Inflammatory macrophage treated with lipopolysaccharide for 4 hours (primary cell): ENCODE measurements at places on chromosomes 16 and 17.

- no peak for DNase-seq
Observed at GRCh38 chr16:52563767-52564611, 17.0 kb upstream of the TOX3 start.

GRCh38 chr16:87203060-87203656 lies 114.0 kb downstream of the C16orf95 start:
- peak; percentile 63 for DNase-seq

GRCh38 chr17:32880671-32881453 lies 3.9 kb upstream of the MYO1D start:
- peak; percentile 36 for DNase-seq

DNA sequence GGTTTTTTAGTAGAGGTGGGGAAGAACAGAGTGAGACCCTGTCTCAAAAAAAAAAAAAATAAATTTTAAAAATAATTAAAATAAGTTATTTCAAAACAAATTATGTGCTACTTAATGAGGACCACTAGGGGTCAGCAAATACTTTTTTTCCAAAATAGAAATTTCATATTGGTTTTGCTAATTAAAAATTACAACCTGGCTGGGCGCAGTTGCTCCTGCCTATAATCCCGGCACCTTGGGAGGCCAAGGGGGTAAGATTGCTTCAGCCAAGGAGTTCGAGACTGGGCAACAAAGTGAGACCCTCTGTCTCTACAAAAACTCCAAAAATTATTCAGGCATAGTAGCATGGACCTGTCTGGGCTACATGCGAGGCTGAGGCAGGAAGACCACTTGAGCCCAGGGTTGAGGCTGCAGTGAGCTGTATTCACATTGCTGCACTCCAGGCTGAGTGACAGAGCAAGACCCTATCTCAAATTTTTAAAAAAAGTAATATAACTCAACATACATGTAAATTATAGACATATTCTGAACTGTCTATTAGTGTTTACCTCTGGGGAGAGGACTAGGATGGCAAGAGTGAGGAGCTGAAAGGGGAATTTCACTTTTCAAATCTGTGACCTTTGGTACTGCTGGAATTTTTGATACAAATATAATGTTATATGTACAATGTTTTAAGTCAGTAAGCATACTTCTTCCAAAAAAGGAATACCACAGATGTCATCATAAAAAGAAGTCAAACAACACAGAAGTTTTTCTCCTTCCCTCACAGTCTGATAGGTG lies 8.1 kb downstream of the MEIOB start:
- DNase-seq: peak; percentile 39

DNA sequence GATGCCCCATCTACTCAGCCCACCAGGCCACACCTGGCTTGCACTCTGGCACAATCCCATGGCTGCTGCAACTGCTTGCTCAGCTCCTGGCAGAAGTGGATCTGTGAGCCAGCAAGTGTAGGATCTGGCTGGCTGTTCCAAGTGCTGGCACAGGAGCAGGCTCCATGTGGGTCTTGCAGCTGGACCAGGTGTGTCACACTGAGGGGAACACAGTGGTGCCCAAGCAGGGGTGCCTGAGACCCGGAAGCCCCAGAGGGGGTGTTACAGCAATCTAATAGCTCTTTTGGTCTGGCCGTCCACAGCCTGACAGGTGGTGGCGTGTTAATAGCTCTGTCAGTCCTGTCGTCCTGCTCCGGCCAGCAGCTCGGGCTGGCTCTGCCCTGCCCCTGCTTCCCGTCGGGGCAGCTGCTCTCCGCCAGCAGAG lies 19.6 kb upstream of the GOT2 start:
- no peak for DNase-seq

DNA sequence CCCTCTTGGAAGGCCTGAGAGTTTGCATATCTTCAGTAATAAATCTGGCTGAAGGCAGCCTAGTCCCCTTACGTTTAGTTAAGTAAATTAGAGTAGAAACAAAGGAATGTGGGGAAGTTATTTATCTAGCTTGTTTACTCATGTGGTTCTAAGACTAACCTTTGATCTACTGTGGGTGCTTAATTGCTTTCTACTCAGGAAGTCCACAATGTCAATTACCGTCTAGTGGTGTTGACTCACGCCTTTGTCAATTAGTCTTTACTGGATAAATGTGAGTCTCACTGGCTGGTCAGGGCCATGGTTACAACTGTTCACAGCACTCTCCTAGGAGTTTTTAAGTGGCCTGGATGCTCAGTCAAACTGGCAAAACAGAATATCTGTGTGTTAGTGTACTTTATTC lies 2338.4 kb downstream of the TP53TG3F start:
- DNase-seq: no peak

DNA sequence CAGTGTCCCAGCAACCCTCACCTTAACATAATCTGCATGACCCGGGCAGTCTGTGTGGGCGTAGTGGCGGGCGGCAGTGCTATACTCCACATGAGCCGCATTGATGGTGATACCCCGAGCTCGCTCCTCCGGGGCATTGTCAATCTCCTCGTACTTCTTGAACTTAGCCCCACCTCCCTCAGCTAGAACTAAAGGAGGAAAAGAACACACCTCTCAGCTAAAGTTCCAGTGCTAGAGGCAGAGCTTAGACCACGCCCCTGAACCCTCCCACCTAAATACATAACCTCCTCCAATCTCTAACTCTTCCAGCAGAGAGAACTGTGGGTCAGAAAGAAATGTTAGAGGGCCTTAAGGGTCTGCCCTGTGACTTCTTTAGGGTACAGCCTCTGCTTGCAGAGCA lies 855 bp downstream of the TUFM start:
- peak; percentile 41 for DNase-seq

- peak; percentile 74 for DNase-seq
Observed at GRCh38 chr17:75250009-75250471, 11.4 kb downstream of the GGA3 start.

DNA sequence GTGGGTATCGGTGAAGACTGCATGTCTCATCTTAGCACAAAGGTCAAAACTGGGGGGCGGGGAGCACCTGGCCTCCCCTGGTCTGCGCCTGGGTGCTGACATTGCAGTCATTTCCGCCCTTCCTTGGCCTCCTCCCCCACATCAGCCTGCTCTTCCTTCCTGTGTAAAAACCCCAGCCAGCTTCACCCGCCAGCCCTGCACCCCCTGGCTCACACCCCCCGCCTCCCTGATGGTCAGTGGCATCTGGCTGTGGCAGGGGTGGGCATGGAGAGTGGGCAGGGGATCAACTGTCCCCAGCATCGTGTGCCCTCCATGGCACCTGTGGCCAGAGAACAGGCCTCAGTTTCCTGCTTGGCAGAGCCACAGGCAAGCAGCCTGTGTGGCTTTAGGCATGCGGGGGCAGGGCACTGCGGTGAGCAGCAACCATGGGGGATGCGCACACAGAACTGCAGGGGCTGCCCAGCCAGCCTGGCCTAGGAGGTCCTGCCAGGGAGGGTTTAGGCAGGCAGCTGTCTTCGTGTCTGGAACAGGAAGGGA lies 26.5 kb upstream of the LASP1NB start:
- DNase-seq: peak; percentile 67

DNA sequence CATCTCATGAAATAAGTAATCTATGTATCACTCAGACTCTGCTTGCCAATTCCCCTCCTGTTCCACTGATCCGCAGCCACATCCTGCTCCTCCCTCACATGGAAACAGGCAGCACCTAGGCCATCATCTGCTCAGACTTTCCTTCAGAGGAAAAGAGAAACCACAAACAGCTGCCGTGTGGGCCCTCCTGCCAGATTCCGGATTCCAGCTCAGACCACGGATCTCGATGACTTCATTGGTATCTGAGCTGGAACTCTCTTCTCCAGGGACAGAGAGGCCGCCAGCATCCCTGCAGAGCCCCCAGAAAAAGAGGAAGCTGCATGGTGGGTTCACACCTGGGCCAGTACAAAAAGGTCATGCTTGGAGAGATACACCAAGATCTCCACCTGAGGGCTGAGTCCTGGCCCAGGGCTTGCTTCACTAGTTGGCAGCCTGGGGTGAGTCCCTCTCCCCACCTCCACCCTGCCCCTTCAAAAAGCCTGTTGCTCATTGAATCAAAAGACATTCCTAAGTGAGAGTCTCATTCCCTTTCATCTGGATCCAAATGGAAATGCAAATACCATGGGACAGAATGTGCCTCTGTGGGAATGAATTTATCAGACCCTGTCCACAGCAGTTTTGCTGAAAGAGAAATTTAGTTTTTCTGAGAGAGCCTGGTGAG lies 47.2 kb downstream of the HOXB1 start:
- peak; percentile 7 for DNase-seq

DNA sequence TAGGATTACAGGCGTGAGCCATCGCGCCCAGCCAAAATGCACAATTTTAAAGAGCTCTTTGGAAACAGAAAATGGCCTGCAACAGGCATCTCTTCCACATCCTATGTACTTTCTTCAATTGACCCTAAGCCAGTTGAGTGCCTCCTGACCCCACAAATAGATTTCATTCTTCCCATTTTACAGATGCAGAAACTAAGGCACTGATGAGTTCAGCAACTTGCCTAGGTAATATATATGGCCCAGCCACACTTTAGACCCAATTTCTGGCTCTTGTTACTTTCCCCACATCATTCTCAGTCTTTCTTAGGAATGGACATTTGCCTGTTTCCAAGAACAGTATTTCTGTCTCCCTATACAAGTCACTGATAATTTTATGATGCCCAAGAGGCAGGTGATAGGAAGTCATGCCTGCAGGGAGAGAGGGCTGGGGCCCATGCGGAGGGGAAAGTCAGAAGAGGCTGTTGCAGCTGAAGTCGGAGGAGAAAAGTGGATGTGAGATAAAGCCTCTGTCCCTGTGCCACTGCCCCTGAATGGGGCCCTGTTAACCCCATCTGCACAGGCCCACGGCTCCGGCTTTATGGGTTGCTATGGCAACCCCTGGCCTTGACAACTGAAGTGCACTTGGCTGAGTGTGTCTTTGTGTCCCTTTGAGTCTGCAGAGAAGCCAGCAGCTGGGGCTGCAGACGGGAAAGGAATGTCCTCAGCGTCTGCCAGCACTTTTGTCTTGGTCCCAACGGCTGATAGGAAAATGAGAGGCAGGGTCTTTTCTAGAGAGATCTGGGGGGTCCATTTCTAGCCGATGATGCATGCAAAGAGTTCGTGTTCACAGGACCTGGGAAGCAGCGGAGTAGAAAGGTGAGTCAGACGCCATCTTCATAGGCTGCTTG lies 45.9 kb downstream of the ABAT start:
- DNase-seq: no peak

GRCh38 chr17:75877752-75878173 lies 618 bp downstream of the TRIM47 start:
- peak; percentile 70 for DNase-seq

- no peak for DNase-seq
Observed at GRCh38 chr16:86824751-86825296, 246.5 kb downstream of the FOXL1 start.

DNA sequence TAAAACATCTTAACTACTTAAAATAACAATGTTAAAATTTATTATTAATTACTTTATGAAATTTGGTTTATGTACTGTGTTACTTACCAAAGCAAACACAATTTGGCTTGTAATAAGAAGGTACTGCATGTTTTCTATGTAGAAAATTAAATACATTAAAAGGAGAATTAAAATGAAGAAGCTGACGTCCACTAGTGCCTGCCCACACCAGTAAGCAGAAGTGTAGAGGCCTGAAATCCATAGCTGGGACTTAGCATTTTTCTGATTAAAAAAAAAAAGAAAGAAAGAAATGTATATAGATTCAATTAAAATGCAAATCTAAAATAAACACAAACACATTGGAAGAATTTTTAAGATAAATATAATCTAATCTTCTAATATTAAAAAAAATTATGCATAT lies 35.8 kb upstream of the ABCA9 start:
- DNase-seq: peak; percentile 46

DNA sequence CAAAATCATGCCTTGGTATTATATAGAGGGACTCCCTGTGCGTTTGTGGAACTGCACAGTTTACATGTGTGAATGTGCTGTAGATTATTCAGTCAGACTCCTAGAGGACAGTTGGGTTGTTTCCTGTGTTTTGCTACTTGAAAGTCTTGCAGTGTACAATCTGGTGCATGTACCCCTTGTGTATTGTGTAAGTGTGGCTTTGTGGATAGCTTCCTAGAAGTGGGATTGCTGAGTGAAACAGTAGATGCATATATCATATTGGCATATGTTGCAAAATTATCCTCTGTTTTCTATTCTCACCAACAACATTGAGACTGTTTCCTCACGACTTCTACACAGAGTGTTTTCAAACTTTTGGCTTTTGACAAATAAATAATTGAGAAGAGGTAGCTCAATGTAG lies 263.7 kb downstream of the MAP2K6 start:
- DNase-seq: no peak

DNA sequence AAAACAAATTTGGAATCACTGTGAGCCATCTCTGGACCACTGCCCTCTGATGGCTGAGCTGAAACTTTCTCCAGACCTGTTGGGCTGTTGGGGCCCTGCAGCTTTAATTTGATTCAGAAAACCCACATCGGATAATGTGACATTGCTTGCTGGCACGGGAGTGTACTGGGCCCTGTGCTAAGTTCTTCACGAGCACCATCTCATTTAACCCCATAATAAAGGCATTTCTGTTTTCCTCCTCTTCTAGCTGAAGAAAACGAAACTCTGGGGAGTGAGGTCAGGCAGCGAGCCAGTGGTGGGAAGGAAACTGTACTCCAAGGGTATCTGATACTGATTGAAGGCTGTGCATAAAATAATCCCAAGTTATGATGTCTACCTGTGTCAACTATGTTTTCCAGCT lies 34.5 kb upstream of the TNRC6A start:
- DNase-seq: no peak

GRCh38 chr17:18928628-18929125 lies 23.3 kb upstream of the SLC5A10 start:
- no peak for DNase-seq

DNA sequence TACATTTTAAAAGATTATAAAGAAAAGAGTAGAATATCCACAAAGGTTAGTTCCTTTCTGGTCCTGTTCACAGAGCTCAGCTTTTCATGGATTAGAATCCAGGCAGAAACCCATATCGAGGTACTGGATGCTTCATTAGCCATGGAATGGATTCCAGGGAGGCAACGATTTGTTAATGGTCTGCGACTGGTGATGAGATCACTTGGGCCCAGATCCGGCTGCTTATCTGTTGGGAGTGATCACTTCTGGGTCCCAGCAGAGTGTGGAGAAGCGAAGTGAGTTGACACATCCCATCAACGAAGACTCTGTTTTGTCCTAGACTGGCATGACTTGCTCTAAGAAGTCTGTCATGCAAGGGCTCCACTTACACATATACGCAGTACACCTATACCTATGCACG lies 165.8 kb downstream of the MAF start:
- DNase-seq: no peak

GRCh38 chr17:14831491-14831890 lies 433.6 kb downstream of the PMP22 start:
- DNase-seq: no peak

DNA sequence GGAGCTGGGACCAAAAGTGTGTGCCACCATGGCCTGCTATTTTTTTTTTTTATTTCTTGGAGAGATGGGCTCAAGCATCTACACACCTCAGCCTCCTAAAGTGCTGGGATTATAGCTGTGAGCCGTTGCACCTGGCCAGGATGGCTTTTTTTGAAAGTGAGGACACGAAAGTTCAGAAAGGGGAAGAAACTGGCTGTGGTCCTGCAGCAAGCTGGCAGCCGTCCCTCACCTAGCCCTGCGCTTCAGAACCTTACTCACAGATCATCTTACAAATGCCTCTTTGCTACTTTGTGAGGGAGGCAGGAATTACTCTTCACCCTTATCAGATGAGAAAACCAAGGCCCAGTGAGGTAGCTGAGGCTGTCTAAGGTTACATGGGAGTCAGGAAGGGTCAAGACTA lies 4.5 kb upstream of the PPY start:
- DNase-seq: no peak

GRCh38 chr17:30336369-30337171 lies 2.7 kb upstream of the TMIGD1 start:
- peak; percentile 66 for DNase-seq

GRCh38 chr17:49162866-49163265 lies 30.3 kb downstream of the B4GALNT2 start:
- no peak for DNase-seq
